Neural crest cell (in vitro differentiated cells): ENCODE measurements at places on chromosomes 12 and 14. TPM values are rescaled to one million over a fixed set of nuclear protein-coding genes. Genes with fewer than 3 reads are reported as not detected.
A peak's percentile ranks its signal among the peaks of the same experiment; 100 is the strongest.

DNA sequence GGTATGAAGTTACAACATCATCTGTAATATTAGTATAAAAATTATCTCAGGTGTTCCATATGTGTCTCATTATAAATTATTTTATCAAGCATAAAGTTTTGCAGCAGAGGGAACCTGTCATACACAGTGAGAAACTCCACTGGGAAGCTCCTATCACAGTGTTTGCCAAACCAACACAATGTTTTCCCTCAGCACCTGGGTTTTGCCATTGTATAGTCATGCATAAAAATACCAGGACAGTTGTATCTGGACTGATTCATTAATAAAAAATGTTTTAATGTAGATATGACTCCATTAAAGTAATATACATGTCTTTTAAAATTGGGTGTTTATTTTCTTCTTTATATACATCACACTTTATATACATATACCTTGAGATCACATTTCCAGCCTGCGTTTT is 56.6 kb downstream of the METTL25 start:
- no peaks in the 10 kb centered on the region for H3K27me3 ChIP-seq
- no peaks in the 10 kb centered on the region for H3K36me3 ChIP-seq
- H3K27ac ChIP-seq, result no peak overlapping the region
- DNase-seq, result no peak

DNA sequence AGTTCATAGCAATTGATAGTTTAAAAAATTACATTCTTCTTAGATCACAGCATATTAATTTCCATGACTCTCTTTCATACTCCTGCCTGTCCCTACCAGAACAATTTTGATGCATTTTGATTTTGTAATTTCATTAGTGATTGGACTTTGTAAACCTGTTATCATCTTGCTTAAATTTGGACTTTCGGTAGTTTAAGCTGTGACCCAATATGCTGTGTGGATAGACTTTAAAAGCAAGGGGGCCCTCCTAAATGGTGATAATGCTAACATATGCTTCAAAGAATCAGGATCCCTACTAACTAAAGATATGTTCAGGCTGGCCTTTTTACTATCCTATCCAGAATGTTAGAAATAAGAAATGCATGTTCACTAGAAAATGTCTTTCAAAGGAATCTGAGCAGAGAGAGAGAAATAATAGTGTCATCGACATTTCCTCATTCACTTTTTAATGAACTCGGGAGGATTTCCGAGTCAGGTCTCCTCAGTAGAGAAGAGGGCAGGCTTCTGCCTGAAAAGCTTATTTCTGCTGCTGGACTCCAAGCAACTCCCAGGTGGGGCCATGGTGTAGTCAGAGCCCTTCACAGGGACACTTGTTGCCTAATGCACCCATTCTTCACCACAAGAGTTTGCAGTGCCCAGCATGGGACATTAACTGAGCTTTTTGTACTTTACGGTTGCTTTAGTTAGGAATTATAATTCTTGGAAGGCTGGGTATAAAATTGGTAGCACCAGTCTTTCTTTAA is 16.7 kb downstream of the SLC38A4 start:
- H3K27me3 ChIP-seq, result peaks cover 6% of the 10 kb centered on the region
- no peak for DNase-seq
- no peaks in the 10 kb centered on the region for H3K36me3 ChIP-seq
- H3K4me1 ChIP-seq, result peaks cover 3% of the 10 kb centered on the region

DNA sequence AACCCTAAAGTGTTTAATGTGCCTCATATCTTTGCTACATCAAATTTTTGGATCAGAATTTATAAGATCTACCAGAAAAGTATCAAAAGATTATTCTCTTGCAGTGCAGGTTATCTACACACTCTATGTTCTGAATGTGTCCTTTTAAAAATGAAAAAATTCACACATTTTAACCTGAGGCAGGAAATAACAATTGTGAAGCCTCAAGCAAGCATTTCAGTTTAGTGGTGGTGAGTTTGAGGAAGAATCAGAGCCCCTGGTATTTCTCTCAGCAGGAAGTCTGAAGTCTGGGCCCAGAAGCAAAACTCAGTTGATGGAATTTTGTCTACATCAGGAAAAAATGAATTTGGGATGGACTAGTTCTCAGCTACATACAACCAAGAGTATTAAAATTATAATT is 137.0 kb upstream of the PZP start:
- H3K27me3 ChIP-seq, result no peaks in the 10 kb centered on the region
- no peak overlapping the region for H3K4me3 ChIP-seq
- no peak overlapping the region for H3K27ac ChIP-seq
- no peak for DNase-seq
- peaks cover 5% of the 10 kb centered on the region for H3K36me3 ChIP-seq

DNA sequence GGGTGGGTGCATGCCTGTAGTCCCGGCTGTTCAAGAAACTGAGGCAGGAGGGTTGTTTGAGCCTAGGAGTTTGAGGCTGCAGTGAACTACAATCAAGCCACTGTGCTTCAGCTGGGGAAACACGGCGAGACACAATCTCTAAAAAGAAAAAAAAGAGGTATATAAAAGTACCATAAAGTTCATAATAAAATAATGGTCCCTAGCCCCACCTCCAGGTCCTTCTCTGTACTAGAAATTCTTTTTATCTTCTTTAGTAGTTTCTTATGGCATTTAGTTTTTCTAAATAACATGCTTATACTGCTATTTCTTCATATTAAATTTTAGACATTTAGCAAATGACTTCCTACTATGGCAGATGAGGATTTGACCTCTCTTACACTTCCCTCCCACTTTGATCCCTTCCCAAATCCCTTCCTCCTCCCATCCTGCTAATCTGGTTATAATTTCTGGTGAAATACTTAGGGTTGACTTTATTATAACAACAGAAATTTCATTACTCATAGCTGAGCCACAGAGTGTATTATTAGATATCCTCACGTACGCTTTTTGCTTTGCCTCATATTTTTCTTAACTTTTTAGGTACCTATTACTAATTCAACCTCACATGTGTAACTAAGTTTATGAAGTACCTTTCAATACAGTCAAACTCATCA is 94.7 kb downstream of the SLC41A2 start:
- peaks cover 4% of the 10 kb centered on the region for H3K4me1 ChIP-seq
- H3K27ac ChIP-seq, result no peak overlapping the region
- no peaks in the 10 kb centered on the region for H3K27me3 ChIP-seq
- no peak for DNase-seq
- H3K4me3 ChIP-seq, result no peak overlapping the region

GRCh38 chr14:39050389-39050788 is 52.6 kb downstream of the SEC23A start:
- H3K4me3 ChIP-seq, result no peak overlapping the region
- H3K36me3 ChIP-seq, result peaks cover 42% of the 10 kb centered on the region
- H3K27ac ChIP-seq, result no peak overlapping the region
- no peak for DNase-seq
- no peaks in the 10 kb centered on the region for H3K27me3 ChIP-seq
- H3K4me1 ChIP-seq, result no peaks in the 10 kb centered on the region

DNA sequence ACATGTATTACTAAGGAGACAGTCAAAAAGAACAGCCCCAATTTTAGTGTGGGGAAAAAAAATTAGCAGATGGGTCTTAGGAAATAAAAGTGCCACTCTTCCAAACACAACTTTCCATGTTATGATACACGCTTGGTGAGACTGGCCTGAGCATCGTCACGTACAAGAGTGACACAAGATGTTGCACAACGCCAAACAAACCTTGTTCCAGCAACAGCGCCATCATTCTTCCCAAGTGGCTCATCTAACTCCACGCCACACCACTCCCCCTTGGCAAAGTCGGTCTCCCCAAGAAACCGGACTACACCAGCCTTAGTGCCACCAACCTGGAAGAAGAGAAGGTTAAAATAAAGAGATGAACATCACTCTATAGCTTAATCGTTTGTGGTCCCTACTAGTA is 58.7 kb downstream of the CLIP1 start:
- no peak overlapping the region for H3K4me3 ChIP-seq
- no peaks in the 10 kb centered on the region for H3K27me3 ChIP-seq
- peaks cover 18% of the 10 kb centered on the region for H3K4me1 ChIP-seq
- peaks cover 19% of the 10 kb centered on the region for H3K36me3 ChIP-seq
- DNase-seq, result no peak
- no peak overlapping the region for H3K27ac ChIP-seq

DNA sequence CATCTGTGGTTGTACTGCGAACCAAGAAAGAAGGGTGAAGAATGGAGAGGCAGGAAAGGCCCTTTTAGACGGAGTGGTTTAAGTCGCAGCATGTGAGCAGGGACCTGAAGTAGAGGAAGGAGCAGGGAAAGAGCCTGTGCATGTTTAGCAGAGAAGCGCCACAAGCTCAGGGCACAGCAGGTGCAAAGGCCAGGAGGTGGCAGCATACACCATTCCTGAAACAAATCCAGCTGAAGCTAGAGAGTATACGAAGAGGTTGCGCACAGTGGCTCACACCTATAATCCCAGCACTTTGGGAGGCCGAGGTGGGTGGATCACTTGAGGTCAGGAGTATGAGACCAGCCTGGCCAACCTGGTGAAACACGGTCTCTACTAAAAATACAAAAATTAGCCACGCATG is 49.9 kb downstream of the HELB start:
- peak overlapping the region; percentile 23 for H3K27ac ChIP-seq
- peaks cover 17% of the 10 kb centered on the region for H3K36me3 ChIP-seq
- no peaks in the 10 kb centered on the region for H3K4me1 ChIP-seq
- no peak overlapping the region for H3K4me3 ChIP-seq
- peak; percentile 16 for DNase-seq

DNA sequence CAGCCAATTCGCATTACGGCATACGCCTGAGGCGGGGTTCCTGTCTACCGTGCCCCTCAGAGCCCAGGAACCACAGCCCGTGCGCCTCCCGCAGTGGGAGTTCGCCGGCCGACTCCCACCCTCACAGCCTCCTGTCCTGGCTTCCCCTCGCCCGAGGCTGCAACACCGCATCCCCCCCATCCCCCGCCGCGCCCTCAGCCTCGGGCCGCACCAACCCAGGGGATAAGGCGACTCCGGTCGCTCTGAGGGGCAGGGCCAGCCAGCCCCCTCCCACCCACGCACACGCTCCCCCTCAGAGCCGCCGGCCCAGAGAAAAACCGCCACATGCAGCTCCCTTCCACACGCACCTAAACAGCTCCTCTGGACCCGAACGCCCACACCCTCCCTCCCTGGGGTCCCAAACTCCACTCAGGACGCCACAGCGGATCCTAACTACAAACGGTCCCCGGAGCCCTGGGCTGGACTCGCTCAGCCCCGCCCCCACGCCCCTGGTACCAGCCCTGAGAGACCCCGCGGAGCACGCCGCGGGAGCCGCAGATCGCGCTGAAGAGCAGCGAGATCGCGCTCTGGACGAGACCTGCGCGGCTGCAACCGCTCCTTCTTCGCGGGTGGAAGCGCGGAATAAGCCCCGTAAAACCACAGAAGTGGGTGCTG is at the start of gene C14orf39:
Gene C14orf39 (minus strand): TSS at position 466 of the 654 bp plus-strand sequence. CDS start 985 bp downstream, outside the sequence.
- H3K4me3 ChIP-seq, result peak within 1 kb of the TSS; percentile 84
- peak within 1 kb of the TSS; percentile 78 for H3K27ac ChIP-seq
- peaks cover 21% of the 10 kb centered on the region for H3K27me3 ChIP-seq
- H3K36me3 ChIP-seq, result peaks cover under 1% of the 10 kb centered on the region
- peak; percentile 45 for DNase-seq
- H3K4me1 ChIP-seq, result peaks cover 5% of the 10 kb centered on the region

DNA sequence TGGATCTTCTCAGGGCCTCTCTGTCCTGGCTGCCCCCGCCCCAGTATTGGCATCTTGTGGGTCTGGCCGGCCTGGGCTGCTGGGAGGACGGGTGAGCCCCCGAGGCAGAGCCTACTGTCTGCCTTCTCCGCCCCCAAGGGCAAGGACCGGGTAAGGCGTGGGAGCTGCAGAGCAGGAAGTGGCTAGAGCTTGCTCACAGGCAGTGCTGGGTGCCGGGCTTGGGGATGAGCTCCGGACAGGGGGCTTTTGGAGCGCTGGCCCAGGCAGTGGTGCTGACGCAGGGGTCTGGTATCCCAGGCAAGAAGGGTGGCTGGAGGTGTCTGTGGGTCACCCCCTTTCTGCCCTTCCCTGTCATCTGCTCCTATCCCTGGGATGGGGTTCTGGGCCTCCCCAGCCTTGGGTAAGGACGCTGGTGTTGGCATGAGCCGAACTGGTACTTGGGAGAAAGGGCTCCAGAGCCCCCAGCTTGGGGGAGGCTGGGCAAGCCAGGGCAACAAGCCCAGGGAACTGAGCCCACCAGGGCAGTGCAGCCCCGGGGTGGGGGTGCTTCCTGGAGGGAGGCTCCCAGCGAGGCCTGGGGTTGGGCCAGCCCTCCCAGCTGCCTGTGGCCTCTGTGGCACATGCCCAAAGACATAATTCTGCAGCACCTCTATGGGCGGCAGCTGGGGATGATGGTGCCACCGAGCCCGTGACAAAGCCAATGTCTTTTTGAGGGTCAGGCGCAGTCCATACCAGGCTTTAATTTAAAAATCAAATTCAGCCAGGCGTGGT is 126.3 kb downstream of the KIF26A start:
- DNase-seq, result no peak
- no peak overlapping the region for H3K27ac ChIP-seq
- peaks cover 5% of the 10 kb centered on the region for H3K27me3 ChIP-seq
- no peaks in the 10 kb centered on the region for H3K36me3 ChIP-seq

DNA sequence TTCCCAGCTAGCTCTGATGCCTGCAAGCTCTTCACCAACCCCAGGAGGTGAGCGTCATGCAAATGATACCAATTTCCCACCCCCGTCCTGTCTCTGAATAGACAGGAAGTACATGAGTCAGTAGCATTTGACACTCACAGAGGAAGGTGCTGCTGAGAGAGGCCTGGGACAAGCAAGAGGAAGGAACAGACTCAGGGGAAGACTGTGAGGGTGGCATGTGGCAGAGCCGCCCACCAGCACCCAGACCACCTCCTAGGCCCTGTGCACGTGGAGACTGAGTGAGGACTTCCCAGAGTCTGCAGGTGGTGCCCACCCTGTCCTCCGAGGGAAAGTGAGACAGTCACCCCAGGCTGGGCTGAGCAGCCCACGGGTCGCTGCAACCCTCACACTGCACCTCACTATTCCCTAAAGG is 199.5 kb upstream of the SFSWAP start:
- no peaks in the 10 kb centered on the region for H3K27me3 ChIP-seq
- no peak for DNase-seq
- H3K36me3 ChIP-seq, result peaks cover 3% of the 10 kb centered on the region
- no peak overlapping the region for H3K4me3 ChIP-seq

The TCL1B gene
- total RNA-seq, result not detected in 2 replicates

The DCN gene
- 17.9 and 19.6 TPM in 2 replicates for total RNA-seq

DNA sequence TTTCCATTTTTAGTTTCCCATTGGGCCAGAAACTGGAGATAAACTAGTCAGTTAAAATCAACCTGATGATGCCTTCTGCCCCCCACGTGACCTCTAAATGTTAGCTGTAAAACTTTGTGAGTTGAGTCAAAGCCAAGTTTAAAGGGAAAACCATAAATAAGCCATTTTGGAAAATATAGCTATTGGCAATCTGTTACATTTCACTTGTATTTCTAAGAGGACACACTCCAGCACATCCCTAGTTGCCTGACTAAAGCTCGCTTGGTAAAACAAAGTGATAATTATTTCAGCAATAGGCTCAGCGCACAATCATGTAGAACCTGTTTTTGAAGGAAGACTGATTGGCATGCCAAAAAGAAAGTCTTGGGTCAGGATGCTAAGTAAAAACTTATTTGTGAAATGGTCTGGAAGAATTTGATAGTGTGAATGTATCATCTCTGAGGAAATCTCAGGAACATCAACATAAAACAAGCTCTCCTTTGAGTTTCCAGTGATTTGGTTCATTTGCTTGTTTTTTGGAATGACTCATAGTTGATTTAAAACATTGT is 49.2 kb upstream of the AEBP2 start:
- H3K4me3 ChIP-seq, result no peak overlapping the region
- no peaks in the 10 kb centered on the region for H3K27me3 ChIP-seq
- peaks cover 7% of the 10 kb centered on the region for H3K4me1 ChIP-seq
- no peaks in the 10 kb centered on the region for H3K36me3 ChIP-seq
- no peak for DNase-seq
- H3K27ac ChIP-seq, result no peak overlapping the region

The PLA2G1B gene
- total RNA-seq, result not detected in 2 replicates

GRCh38 chr14:59664741-59665140 is 88.1 kb upstream of the CCDC175 start:
- no peaks in the 10 kb centered on the region for H3K4me1 ChIP-seq
- no peak for DNase-seq
